ENCODE measurements at places on chromosomes 1 and 21.
A peak's percentile ranks its signal among the peaks of the same experiment; 100 is the strongest.

DNA sequence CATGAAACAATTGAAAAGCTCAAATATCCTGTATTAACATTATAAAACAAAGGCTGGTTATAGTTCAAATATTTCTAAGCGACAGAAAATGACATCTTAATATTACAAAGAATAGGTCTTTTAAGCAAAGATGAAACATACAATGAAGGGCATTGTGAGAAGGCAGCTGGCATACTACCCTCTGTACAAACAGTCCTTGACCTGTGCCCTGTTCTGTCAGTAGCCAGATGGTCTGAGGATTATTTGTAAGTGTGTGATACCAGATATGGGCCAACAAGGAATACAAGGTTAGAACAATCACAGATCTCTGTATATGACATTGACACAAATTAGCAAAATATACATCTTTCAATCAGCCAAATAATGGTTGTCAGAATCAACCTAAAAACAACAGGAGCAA lies 1350.4 kb downstream of the AMY1C start:
- DNase-seq = no peak

- no peak for DNase-seq
These were observed 6.3 kb upstream of the SGIP1 start for GRCh38 chr1:66527686-66528085.

GRCh38 chr1:17539477-17540254 lies at the start of gene ARHGEF10L:
Gene ARHGEF10L (plus strand): TSS chr1:17539698. CDS start chr1:17580596, 40,898 bp downstream.
- no peak for DNase-seq

DNA sequence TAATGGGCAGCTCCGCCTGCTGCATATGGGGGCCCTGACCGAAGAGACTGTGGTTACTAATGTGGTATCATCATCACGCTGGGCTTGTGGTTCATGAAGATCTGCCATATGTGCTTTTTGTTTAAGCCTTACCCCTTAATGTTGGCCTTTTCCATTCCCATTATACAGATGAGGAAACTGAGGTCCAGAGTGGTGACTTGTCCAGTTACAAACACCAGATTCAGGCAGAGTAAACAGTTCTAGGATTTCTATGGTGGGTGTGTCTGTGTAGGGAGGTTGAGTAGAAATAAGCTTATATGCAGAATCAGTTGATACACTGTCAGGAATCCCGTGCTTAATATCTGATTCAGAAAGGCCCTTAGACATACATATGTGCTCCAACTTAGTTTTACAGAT lies 691 bp downstream of the UTP11 start:
- no peak for DNase-seq

- DNase-seq = peak; percentile 85
These were observed 37.1 kb upstream of the EPB41 start for GRCh38 chr1:28877132-28877781.

DNA sequence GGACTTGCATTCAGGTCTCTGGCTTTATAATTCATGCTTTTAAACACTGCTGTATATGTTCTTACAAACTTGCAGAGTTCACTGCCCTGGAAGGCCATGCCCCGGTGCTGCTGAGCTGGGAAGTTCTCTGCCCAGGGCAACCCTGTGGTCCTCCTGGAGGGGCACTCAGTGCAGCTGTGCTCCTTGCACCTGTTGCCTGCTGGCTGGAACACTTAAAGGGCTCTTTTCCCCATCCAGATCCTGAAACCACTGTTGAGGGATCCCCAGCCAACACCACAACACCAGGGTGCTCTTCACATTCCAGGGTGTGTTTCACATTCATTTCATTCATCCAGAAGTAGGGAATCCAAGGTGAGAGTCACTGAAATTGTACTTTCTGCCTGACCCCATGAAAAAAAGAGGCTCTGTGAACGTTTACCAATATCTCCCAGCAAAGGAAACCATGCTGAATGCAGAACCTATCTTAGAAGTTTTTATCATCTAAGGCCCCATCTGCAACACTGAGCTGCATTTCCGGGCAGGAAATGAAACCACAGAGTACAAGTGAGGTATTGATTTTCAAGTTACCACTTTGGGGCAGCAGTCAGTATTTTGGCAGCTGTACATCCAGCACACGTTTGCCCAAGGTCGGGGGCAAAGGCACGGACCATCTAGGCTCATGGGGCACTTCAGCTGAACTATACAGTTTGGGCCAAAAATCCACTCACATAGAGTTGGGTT lies 16.4 kb upstream of the KIAA0040 start:
- DNase-seq = no peak

DNA sequence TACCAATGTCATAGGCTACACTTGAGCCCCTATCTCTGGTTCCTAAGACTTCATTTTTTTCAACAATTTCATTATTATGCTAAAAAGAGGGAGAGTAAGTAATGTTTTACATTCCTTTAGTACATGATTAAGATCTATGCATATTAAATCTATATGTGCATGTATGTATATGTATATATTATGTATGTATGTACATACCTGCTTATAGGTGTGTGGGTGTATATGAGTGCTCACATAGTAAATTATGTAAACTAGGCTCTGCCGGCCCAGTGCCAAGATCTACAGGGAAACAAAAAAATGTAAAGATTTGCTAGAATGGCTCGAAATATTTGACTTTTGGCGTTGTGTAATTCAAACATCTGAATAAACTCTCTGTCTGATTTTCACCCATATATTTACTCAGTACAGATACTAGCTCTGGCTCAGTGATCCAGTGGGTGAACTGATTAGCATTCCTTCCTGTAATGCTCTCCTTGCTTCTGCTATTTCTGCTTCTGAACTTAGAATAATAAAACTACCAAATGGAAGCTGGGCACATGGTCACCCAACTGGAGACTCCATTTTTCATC lies 113.1 kb upstream of the FGGY start:
- no peak for DNase-seq

DNA sequence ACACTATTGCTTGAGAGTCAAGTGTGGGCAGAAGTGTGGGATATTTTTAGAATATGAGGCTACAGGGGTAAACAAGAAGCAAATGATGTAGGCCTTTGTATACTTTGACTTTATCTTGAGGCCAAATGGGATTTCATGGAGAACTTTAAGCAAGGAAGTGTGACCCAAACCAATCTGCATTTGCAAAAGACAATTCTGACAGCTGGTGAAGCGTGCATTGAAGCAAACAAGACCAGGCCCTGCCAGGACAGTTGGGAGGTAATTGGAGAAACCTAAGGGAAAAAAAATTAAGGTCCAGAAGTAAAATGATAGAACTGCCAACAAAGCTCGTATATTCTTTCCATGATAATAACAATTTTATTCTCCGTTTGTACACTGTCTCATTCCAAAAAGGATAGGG lies 168.3 kb downstream of the TM2D1 start:
- DNase-seq = no peak

Measured in left lung (tissue), 14 donors.